ENCODE measurements at places on chromosomes 1 and 21. TPM values are rescaled to one million over a fixed set of nuclear protein-coding genes. Genes with fewer than 3 reads are reported as not detected.

RAVER2 gene
- polyA plus RNA-seq: 28.1 TPM

KPRP gene
- not detected for polyA plus RNA-seq

H6PD gene
- 45.2 TPM for polyA plus RNA-seq

OR6K2 gene
- polyA plus RNA-seq: not detected

HSPA13 gene
- polyA plus RNA-seq: 45.8 TPM

MLLT11 gene
- polyA plus RNA-seq: 23.9 TPM

ELOVL1 gene
- 85.4 TPM for polyA plus RNA-seq

SLC25A33 gene
- 4.1 TPM for polyA plus RNA-seq

LCE2A gene
- polyA plus RNA-seq: not detected

DNA sequence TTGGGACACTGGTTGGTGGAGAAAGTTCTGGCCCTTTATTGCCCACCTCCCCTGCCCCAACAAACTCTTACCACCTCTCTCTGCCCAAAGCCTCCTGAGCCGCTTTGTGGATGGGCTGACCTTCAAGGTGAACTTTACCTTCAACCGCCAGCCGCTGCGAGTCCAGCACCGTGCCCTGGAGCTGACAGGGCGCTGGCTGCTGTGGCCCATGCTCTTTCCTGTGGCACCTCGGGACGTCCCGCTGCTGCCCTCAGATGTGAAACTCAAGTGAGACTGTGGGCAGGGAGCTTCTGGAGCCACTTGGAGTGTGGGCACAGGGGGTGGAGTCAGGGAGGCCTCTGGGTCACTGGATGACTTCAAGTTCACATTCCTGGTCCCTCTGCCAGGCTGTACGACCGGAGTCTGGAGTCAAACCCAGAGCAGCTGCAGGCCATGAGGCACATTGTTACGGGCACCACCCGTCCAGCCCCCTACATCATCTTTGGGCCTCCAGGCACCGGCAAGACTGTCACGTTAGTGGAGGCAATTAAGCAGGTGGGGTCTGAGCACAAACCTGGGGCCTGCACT, 12.5 kb downstream of the RHOC start:
- DNase-seq: no peak

DNA sequence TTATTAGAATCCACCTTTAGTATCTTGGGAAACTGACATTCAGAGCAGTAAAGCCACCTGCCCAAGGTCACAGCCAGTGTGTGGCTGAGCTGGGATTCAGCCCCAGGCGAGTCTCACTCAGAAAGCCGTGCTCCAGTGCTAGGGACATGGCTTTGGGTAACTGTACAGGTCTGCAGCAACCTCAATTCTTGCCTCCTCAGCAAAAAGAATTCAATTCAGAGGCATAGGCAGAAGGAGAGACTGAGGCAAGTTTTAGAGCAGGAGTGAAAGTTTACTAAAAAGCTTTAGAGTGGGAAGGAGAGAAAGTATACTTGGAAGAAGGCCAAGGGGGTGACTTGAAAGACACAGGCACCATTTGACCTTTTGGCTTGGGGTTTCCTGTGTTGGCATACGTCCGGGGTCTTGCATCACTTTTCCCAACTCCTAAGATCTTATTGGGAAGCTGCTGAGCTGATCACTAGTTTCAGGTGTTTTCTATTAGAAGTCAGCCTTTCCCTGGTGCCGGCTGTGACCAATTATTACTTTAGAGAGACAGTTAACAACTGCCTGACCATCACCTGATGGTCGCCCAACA, 529.3 kb downstream of the MATN1 start:
- DNase-seq: no peak

- DNase-seq: no peak
Observed at GRCh38 chr21:38773099-38774061, 32.3 kb upstream of the ETS2 start.

DNA sequence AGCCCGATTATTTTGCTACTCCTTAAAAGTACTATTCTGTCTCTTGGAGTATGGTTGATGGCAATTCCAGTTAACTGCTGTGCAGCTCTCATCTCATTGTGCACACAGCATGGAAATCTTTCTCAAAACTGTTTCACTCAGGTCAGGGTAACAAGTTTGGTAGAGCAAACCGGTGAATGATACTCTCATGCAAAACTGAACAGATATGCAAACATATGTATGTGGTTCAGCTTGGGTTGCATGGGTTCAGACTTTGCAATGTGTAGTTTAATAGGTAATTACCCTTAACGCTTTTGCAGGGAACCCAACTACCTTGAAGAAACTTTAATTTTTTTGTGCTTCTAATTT, 2.2 kb downstream of the GADD45A start:
- DNase-seq: no peak

DNA sequence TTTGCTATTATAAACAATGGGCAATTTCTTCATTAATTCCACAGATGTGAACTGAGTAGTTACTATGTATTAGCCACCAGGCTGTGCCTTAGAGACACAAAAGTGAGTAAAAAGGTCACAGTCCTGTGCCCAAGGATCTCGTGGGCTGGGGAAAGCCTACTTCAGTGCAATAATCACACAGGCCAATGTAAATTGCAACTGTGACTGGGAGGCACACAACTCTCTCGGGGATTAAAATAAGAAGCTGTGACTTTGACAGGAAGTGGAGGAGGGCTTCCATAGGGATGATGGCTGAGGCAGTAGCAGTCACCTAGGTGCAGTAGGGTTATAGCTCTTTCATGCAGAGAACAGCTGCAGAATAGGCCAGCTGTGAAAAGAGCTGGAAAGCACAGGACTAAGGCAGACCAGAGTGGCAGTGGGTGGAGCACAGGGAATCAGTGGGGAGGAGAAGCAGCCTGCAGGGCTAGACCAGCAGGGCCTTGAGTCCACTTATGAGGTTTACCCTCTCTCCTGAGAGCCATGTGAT, 121.9 kb downstream of the MAB21L3 start:
- no peak for DNase-seq

GRCh38 chr1:49036700-49037099, 260.0 kb upstream of the BEND5 start:
- no peak for DNase-seq

- DNase-seq: peak; percentile 11
Observed at GRCh38 chr1:237851210-237851845, 39.4 kb downstream of the ZP4 start.

- no peak for DNase-seq
Observed at GRCh38 chr1:23667411-23667810, 24.2 kb upstream of the RPL11 start.

- DNase-seq: no peak
Observed at GRCh38 chr1:241553886-241554592, 21.9 kb downstream of the KMO start.

- no peak for DNase-seq
Observed at GRCh38 chr1:221724931-221725605, 16.8 kb downstream of the DUSP10 start.

DNA sequence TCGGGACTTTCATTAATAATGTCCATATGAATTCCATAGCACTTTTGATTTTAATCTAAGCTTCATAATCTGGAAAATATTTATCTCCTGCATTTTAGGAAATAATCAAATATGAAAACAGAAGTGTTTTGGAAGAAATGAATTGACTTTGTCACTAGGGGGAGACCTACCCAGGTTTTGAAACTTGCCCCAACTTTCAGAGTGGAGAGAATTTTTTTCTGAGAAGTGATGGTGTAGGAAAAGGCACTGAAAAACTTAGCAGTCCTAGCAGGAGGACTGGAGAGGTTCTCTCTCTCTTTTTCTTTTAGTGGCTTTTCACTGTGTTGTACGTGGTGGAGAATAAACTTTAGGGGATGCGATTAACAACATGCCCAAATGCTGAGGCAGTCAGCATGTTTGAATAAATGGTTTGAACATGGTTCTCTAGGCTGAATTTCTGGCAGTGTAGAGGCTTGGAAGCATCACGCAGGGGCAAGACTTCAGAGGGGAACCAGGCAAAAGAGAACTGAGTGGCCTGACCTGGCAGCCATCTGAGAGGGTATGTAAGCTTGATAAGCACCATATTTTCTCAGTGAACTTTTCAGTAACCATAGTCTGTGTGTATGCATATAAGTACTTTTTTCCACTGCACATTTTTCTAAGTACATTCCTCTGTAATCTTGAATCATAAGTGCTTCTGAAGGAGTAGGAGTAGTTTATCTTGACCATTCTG, 68.3 kb upstream of the NEK7 start:
- peak; percentile 4 for DNase-seq

DNA sequence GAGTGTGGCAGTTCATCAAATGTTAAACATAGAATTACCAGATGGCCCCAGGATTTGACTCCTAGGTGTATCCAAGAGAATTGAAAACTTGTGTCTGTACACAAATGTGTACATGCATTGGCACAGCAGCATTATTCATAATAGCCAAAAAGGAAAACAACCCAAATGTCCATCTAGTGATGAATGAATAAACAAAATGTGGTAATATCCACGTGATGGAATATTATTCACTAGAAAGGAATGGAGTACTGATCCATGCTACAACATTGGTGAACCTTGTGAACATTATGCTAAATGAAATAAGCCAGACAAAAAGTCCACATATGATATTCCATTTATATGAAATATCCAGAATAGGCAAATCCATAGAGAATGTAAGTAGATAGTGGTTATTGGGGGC, 77.7 kb downstream of the RAVER2 start:
- DNase-seq: no peak

GRCh38 chr1:33363470-33363861, 42.6 kb upstream of the A3GALT2 start:
- DNase-seq: no peak

GRCh38 chr1:243926803-243927245, 76.8 kb upstream of the AKT3 start:
- DNase-seq: no peak

GRCh38 chr1:112798292-112798691, 83.2 kb upstream of the PPM1J start:
- DNase-seq: no peak

DNA sequence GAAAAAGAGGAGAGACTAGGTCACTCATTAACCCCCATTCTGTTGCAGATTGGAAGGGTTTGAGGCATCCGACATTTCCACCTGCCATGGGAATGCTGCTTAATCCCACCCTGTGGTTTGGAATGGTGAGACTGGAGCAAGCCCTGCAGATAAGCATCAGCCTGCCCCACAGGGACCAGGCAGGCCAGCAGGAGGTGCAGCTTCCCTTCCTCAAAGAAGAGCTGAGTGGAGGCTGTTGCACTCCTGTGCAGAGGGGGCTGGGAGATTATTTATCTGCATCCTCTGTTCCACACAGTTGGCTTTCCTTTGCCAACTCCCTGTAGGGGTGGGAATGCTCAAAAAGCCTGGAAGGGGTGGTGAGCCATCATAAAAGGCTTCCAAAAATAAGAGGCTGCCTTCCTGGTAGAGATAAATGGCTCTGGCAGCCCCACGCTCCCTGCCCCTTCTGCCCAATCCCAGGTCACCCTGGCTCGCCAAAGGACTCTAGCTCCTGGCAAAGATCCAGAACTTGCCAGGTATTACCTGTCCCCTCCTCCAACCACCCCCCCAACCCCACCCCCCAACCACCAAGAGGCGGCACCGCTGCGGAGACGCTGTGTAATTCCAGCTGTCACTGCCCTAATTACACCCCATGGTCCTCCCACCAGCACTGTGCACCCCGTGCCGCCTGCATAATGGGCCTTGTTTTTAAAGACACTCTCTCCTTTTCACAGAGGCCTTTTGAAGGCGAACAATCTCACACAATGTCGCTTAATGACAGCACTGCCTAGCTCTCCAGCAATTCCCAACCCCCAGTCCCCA, 83.0 kb upstream of the ZC3H12A start:
- no peak for DNase-seq

GRCh38 chr1:202812176-202813026, 1.6 kb downstream of the PCAT6 start:
- DNase-seq: no peak

DNA sequence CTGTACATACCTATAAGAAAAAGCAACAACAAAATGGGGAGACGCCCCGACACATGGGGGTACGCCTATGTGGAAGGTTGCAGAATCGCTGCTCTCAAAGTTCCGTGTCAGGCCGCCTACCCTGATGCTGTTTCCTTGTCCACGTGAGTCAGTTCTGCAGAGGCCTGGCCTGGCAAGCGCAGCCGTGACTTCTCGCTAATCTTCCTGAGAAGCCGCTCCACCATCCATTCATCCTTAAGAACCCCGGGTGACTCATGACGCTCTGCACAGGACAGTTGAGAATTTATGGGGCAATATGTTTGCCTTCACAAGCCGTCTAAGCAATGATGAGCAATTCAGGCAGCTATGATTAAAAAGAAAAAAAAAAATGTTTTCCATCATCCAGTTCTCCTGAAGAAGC, 122.3 kb upstream of the TMPRSS2 start:
- DNase-seq: no peak

GRCh38 chr1:97570691-97571090, 350.1 kb downstream of the DPYD start:
- no peak for DNase-seq

GRCh38 chr1:185432948-185433347, 115.9 kb upstream of the IVNS1ABP start:
- DNase-seq: no peak

DNA sequence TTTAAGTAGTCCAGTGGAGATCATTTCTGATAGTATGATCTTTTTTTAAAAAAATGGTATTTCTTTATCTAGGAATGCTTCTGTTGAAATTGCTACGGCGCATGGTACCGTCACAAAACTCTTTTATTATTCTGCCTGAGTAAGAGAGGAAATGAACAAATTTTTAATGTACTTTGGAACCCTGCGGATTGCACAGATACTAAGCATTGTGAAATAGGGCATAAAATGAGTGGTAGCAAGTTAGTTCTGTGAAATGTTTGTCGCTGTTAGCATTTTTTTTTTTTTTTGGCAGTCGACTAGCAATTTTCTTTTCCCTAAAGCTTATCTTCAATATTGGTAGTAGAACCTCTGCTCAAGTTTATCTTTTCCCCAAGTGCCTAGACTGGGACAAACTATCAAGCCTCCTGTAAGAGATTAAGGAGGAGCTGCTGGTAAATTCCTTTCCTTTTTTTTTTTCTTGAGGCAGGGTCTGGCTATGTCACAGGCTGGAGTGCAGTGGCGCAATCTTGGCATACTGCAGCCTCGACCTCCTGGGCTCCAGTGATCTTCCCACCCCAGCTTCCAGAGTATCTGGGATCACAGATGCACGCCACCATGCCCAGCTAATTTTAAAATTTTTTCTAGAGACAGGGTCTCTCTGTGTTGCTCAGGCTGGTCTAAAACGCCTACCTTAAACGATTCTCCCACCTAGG, 2.2 kb downstream of the ITSN1 start:
- DNase-seq: no peak

DNA sequence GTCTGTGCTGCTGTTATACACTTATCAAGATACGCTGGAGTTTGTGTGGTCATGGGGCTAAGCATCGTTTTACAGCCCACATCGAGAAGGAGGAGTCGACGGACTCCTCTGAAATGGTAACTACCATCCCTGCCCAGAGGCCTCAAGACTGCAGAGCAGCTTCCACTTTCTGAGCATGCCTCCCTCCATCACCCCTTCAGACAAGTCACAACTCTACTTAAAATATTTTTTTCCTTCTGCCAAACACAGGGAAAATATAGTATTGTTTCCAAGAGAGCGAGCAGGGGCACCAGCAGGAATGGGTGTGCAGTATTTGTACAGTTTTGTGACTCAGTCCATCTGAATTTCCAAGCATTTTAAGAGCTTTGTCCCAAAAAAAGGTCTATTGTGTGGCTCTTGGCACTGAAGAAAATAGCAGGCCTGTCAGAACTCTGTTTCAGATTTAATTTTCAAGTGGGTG, 14.1 kb downstream of the EVA1C start:
- no peak for DNase-seq
